ENCODE measurements at places on chromosomes 4 and X.

DNA sequence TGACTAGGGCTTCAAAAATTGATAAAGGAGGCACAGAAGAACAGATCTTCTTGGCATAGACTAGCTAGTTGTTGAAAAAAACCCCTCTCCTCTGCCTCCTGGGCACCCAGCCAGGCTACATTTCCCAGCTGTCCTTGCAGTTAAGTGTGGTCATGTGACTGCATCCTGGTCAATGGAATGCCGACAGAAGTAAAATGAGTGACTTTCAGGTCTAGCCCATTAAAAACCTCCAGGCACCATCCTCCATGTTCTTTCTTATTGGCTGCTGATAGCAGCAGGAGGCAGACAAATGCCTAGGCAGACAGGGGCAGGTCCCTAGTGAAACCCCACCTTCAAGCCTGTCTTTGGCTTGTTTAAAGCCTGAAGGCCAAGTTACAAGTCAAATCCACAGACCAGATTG, 35.3 kb downstream of the ATXN3L start:
- no peak for DNase-seq

DNA sequence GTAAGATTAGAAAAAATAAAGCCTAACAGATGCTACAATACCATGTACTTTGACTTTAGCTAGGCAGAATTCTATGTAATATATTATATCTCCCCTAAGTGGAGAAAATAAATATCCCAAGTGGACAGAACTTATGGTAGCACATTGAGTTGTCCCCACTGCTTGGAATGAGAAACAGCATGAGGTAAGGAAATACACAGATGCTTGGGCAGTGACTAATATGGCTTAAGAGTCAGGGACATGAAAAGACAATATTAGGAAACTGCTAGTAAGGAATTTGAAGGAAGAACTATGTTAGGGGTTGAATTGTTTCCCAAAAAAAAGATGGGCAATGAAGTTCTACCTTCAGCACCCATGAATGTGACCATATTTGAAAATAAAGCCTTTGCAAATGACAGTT, 2265.1 kb downstream of the PCDH7 start:
- DNase-seq = no peak

DNA sequence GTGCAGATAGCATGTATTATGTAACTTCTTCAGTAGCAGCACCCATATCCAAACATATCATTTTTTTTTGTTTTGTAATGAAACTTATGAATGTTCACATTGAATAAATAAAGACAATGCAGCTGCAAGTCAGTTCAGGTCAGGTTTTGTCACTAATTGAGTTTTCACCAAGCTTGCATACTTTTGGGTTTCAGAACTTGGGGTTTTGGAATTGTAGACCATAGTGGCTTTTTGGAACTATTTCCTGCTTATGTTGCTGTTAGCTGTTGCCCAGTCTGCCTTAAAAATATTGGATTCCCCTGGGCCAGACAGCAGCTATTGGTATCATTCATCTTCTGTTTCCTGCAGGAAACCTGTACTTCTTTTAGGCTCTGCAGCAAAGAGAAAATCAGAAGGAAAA, 113.4 kb upstream of the LIMCH1 start:
- DNase-seq = no peak

- DNase-seq = no peak
Measured at GRCh38 chrX:150700107-150700506, 6.9 kb downstream of the MTMR1 start.
